ENCODE measurements at places on chromosomes 11 and 22. TPM values are rescaled to one million over a fixed set of nuclear protein-coding genes. Genes with fewer than 3 reads are reported as not detected.

TMEM86A gene
- total RNA-seq, result 7.4 TPM

OR56A5 gene
- not detected for total RNA-seq

TCN2 gene
- total RNA-seq, result 71.3 TPM

POU2AF2 gene
- not detected for total RNA-seq

FAM180B gene
- not detected for total RNA-seq

CCDC157 gene
- total RNA-seq, result 5.1 TPM

PLA2G6 gene
- 61.6 TPM for total RNA-seq

NXPE2 gene
- total RNA-seq, result 0.22 TPM

NRGN gene
- 17.9 TPM for total RNA-seq

SHANK2 gene
- total RNA-seq, result 57.8 TPM

HIRA gene
- 26.8 TPM for total RNA-seq

C22orf42 gene
- total RNA-seq, result not detected

BTG4 gene
- not detected for total RNA-seq

OR4A5 gene
- total RNA-seq, result not detected

CLP1 gene
- 12.2 TPM for total RNA-seq

CARD16 gene
- 16.2 TPM for total RNA-seq

OTOG gene
- total RNA-seq, result 0.06 TPM

MAJIN gene
- not detected for total RNA-seq

LMNTD2 gene
- total RNA-seq, result 8.0 TPM

CLDN5 gene
- 48.4 TPM for total RNA-seq

ANGPTL5 gene
- total RNA-seq, result not detected

KIRREL3 gene
- 0.19 TPM for total RNA-seq

TMEM45B gene
- 17.7 TPM for total RNA-seq

PITPNM1 gene
- 74.7 TPM for total RNA-seq

TMPRSS13 gene
- total RNA-seq, result 1.9 TPM

DEFB131B gene
- total RNA-seq, result not detected

EMID1 gene
- 9.6 TPM for total RNA-seq

YAP1 gene
- 106 TPM for total RNA-seq

HTR3A gene
- 1.1 TPM for total RNA-seq

FZD4 gene
- total RNA-seq, result 41.4 TPM

NAALADL1 gene
- total RNA-seq, result 9.4 TPM

ADORA2A gene
- total RNA-seq, result 6.9 TPM

SPDYC gene
- total RNA-seq, result not detected

TYR gene
- not detected for total RNA-seq

SYTL2 gene
- 187 TPM for total RNA-seq

XKR3 gene
- not detected for total RNA-seq

SH3BP1 gene
- total RNA-seq, result 12.8 TPM

TSPAN18 gene
- total RNA-seq, result 38.1 TPM

DENND6B gene
- total RNA-seq, result 16.7 TPM
